Activated T-helper 2 cell treated with anti-CD3 and anti-CD28 coated beads, Interferon-gamma antibody, Interleukin-2, Interleukin-4, amounts not matched to agents 10 μg/mL and 5 μg/mL and 100 μg/mL, durations not matched to agents 14 hours and 24 hours and 36 hours (primary cell): ENCODE measurements at places on chromosomes 13 and 19. TPM values are rescaled to one million over a fixed set of nuclear protein-coding genes. Genes with fewer than 3 reads are reported as not detected.

Gene ZNF730
- total RNA-seq: 0.37 and 0.67 TPM in 2 replicates

Gene CD79A
- 0.67 and 0.84 TPM in 2 replicates for total RNA-seq

Gene ZNF600
- 7.9 and 11.3 TPM in 2 replicates for total RNA-seq

Gene NOSIP
- total RNA-seq: 64.8 and 67.1 TPM in 2 replicates

Gene ZNF57
- 2.7 and 3.1 TPM in 2 replicates for total RNA-seq

Gene TNNI3
- not detected in 2 replicates for total RNA-seq

Gene SIX5
- total RNA-seq: 4.8 and 5.7 TPM in 2 replicates

Gene BRME1
- 14.9 and 15.3 TPM in 2 replicates for total RNA-seq

Gene CIRBP
- 214 and 226 TPM in 2 replicates for total RNA-seq

Gene URAD
- total RNA-seq: not detected in 2 replicates

Gene ZNF563
- 2.3 and 4.2 TPM in 2 replicates for total RNA-seq

Gene ZNF627
- total RNA-seq: 8.3 and 10.9 TPM in 2 replicates
